Activated T-helper 1 cell treated with Interleukin-2 at 50 U/mL for 16 hours (primary cell): ENCODE measurements at places on chromosomes 4 and X.

GRCh38 chrX:80755174-80755573 is 54.5 kb downstream of the BRWD3 start:
- no peak for DNase-seq

DNA sequence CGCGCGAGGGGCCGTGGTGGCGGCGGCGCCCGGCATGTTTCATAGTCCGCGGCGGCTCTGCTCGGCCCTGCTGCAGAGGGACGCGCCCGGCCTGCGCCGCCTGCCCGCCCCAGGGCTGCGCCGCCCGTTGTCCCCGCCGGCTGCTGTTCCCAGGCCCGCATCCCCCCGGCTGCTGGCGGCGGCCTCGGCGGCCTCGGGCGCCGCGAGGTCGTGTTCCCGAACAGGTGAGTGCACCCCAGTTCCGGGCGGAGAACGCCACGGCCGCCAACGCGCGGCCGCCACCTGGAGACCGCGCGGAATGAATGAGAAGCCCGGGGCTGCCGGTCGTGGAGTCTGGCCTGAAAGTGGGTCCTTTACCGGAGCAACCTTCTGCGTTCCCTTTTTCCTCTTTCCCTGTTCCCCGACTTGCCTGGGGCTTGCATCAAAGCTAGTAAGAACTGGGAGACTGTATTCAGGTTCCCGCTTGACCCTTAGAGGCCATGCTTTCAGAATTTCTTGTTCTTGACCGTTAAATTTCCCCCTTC is 429 bp downstream of the NOCT start:
- DNase-seq = peak; percentile 23

GRCh38 chr4:55386073-55386472 is 9.7 kb upstream of the TMEM165 start:
- DNase-seq = no peak

- no peak for DNase-seq
Measured at GRCh38 chr4:79046016-79046592, 106.9 kb upstream of the PAQR3 start.

DNA sequence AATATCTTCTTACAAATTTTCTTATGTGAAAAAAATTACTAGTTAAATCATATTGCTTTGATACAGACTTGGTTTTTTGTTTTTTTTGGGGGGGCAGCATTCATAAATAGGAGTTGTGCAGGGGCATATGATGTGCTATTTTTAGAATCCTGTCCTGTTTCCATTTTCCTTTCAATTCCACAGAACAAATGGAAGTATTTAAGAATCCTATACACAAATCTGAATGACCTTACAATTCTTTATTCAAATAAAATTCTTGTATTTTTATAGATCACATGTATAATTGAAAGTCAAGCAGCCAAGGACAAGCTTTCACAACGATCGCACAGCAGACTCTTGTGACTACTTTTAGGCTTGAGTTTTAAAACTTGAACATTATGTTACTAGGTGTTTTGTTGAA is 523.9 kb downstream of the ANKRD50 start:
- no peak for DNase-seq

DNA sequence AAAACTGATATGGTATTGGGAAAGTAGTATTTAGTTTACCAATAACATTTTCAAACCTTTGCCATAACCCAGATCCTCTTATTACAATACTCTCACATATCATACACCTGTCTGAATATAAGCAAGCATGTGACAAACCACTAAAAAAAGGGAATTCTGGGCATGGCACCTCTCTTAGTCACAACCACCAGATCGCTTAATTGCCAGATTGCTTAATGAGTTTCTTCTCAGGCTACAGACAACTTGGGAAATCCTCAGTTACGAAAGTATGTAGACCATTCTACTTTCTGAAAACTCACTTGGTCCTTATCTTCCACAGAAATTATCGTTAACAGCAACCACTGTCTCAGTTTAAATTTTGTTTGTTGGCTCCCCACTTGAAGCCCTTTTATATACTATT is 2.1 kb downstream of the NAF1 start:
- DNase-seq = no peak

DNA sequence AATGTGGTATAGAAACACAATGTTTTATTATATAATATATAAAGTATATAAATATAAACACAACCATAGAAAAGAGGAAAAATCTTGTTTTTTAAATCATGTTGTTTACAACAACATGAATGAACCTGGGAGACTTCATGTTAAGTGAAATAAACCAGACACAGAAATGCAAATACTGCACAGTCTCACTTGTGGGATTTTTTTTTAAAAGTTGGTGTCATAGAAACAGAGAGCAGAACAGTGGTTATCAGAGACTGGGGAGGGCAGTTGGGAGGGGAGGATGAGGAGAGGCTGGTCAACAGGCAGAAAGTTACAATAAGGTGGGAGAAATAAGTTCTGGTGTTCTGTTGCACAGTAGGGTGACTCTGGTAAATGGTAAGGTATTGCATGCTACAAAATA is 57.1 kb downstream of the FREM3 start:
- DNase-seq = no peak

GRCh38 chr4:110631584-110632505 is 9.0 kb upstream of the PITX2 start:
- no peak for DNase-seq

DNA sequence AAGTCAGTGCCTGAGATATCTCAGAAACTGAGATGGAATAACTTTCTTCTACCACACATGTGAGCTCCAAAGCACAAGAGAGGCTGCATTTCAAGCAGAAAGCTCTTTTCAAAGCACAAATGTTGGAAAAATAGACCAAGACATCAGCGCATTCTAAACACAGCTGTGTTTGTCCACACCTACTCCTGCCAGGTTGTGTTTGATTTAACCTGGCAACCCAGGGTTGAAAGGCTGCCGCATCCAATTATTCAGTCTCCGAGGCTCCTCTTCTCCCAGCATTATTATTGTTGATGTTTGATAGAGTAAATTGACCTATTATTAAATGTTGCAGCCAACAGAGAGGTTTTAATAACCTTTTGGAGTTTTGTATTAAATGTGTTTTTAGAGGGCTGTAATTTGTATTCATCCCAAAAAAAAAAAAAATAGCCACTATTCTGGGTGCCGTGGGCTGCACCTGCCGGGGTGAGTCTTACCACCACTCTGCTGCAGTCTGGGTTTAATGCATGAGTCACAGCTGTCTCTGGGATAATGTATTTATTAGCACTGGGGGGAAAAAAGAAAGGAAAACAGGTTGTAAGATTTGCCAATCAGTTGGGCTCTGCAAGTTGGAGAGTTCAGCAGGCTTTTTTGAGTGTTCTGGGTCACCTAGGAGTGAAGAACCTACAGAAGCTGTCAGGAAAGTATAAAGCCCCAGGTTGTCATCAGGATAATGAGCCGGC is 105.2 kb upstream of the NOCT start:
- no peak for DNase-seq

- DNase-seq = no peak
Measured at GRCh38 chrX:44282753-44283152, 60.7 kb downstream of the EFHC2 start.

- DNase-seq = no peak
Measured at GRCh38 chr4:2936773-2937145, 26.4 kb downstream of the NOP14 start.

- DNase-seq = no peak
Measured at GRCh38 chr4:25838526-25838925, 24.3 kb downstream of the SEL1L3 start.
